ENCODE measurements at places on chromosomes 2 and 18.

- DNase-seq = no peak
Measured at GRCh38 chr2:98234776-98235175, 111.5 kb upstream of the CNGA3 start.

DNA sequence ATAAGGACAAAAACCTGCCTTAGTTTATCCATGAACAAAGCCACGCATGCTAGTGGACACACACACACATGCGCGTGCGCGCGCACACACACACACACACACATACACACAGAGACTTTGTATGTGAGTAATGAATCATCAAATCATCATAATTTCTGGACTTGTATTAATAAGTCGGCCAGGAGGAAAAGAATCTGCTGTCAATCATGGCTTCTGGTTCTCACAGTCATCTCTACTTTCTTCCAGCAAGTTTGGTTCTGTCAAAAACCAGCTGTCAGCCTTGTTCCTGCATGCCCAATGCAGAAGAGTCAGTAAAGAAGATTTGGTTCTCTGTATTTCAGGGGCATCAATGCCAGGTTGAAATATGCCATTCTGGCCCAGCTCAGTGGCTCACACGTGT, 1.1 kb upstream of the TTR start:
- no peak for DNase-seq

DNA sequence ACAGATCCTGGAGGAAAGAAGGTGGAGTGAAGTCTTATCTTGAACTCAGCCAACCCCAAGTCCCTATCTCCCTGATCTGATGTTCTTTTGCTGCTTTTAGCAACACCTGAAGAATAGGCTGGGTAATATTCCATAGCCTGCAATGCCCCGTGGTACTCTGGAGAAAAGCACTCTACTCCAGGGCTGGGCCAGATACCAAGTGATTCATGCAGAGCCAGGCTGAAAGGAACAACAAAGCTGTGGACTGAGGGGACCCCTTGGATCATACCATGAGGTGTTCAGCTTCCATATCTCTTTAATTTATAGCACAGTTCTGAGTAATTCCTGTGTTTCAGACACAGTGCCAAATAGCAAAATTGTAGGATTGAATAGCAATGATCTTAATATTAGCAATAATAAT, 130.6 kb downstream of the NXPH2 start:
- no peak for DNase-seq

GRCh38 chr2:191878548-191879279, 31.8 kb upstream of the CAVIN2 start:
- no peak for DNase-seq

GRCh38 chr2:176826984-176827668, 385.5 kb upstream of the HNRNPA3 start:
- DNase-seq = no peak

DNA sequence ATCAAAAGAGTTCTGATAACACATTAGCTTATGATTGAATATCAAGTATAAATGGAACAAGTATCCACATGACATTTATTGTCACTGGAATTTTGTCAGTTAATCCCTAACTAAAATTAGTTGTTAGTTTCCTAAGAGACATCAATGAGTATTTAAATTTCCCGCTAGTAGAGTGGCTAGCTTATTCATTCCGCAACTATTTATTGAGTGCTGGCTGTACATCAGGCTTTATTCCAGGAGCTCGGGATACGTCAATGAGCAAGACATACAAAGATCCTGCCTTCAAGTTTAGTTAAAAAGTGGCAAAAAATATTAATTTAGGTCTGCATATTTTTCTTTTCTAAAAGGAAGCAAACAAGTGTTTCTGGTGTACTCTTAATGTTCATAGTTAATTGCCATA, 59.3 kb downstream of the PRKRA start:
- DNase-seq = no peak
